Osteoblast (primary cell): ENCODE measurements at places on chromosomes 1 and 21. TPM values are rescaled to one million over a fixed set of nuclear protein-coding genes. Genes with fewer than 3 reads are reported as not detected.

The CFHR3 gene
- total RNA-seq, result 0.36 TPM in 1 of 2 replicates, not detected in the other

GRCh38 chr1:115907092-115907491 lies 66.2 kb upstream of the NHLH2 start:
- H3K4me3 ChIP-seq, result no peak overlapping the region
- no peak overlapping the region for H3K27ac ChIP-seq
- H3K4me1 ChIP-seq, result no peaks in the 10 kb centered on the region
- no peak for DNase-seq
- no peaks in the 10 kb centered on the region for H3K36me3 ChIP-seq

DNA sequence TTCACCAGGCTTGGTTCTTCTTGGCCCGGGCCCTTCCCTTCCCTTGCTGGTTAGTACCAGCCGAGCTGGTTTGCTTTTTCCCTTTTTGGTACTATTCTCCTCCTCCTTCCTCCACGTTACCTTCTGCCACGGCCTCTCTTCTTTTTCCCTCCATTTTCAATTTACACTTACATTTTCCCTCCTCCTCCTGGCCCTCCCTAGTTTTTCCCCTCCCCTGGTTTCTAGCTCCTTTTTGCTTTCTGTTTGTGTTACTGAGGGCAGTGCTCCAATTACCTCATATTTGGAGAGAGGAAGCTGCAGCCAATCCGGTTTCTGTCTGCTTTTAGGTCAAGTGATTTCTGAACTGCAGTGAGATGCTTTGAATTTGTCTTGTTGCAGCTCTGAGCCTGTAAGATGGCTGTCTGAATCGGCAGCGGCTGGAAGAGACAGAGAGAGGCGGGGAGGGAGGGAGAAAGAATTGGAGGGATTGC lies 63.7 kb downstream of the MACF1 start:
- peaks cover 4% of the 10 kb centered on the region for H3K36me3 ChIP-seq
- H3K27ac ChIP-seq, result peak overlapping the region; percentile 68
- peak; percentile 84 for DNase-seq
- H3K4me3 ChIP-seq, result peak overlapping the region; percentile 63

- no peak overlapping the region for H3K4me3 ChIP-seq
- no peak overlapping the region for H3K27ac ChIP-seq
- H3K36me3 ChIP-seq, result no peaks in the 10 kb centered on the region
- H3K4me1 ChIP-seq, result no peaks in the 10 kb centered on the region
- peaks cover 41% of the 10 kb centered on the region for H3K27me3 ChIP-seq
- DNase-seq, result peak; percentile 96
These were observed 8.4 kb upstream of the KCNN3 start for GRCh38 chr1:154878371-154879037.

DNA sequence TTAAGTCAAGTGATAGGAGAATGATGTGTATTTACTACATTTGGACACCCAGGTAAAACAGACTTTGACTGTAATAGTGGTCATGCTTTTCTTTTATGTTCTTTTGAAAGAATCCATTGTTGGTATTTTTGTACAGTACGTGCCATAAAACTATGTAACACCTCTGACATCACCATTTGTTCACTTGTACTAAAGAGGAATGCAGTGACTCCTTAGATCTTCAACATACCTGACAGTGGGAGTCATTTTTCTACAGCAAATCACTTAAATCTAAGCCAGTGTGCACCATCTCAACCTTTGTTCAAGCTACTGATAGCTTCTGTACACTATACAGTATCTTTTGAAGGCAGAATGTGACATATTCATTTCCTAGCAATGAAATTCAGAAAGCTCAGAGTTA lies 6.3 kb upstream of the PLD5 start:
- H3K36me3 ChIP-seq, result no peaks in the 10 kb centered on the region
- no peaks in the 10 kb centered on the region for H3K4me1 ChIP-seq
- H3K27me3 ChIP-seq, result peaks cover 4% of the 10 kb centered on the region
- no peak overlapping the region for H3K27ac ChIP-seq

- DNase-seq, result peak; percentile 65
- H3K27me3 ChIP-seq, result peaks cover 5% of the 10 kb centered on the region
- no peaks in the 10 kb centered on the region for H3K4me1 ChIP-seq
These were observed 15.4 kb downstream of the ACTRT2 start for GRCh38 chr1:3036447-3037280.

GRCh38 chr21:27213303-27213702 lies 246.4 kb upstream of the ADAMTS5 start:
- no peaks in the 10 kb centered on the region for H3K4me1 ChIP-seq
- no peak overlapping the region for H3K27ac ChIP-seq
- H3K4me3 ChIP-seq, result no peak overlapping the region
- no peaks in the 10 kb centered on the region for H3K27me3 ChIP-seq

DNA sequence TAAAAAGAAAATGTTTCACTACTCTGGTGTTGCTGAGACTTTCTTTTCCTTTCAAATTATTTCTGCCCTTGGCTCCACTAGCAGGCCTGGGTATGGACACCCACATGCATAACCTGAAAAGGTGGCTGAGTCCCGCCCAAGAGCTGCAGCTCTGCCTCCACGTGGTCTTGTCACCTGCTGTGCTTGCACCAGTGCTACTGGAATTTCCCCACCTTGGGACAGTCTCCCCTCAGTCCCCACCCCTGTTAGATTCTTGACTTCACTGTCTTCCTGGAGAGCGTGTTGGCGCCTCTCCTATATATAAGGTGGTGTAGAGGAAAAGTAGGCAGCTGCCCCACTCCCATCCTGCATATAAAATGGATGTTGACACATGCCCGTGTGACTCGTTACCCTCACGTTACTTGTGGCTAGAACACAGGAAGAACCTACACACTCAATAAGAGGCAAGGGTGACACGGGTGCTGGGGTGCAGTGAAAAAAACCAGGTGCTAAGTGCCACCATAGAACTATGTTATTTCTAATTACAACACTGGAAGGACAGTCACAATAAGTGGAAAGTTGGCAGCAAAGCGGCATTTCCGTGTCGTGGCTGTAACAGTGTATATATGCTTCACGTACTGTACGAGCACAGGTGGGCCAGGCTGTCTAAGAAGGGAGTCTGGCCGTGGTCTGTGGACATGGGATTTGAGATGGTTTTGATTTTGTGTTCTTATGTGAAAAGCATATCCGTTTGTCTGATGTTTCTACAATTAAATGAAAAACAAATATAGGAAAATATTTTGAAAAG lies 61.0 kb downstream of the POFUT2 start:
- H3K27ac ChIP-seq, result no peak overlapping the region
- peaks cover 24% of the 10 kb centered on the region for H3K4me1 ChIP-seq
- no peaks in the 10 kb centered on the region for H3K36me3 ChIP-seq
- no peak overlapping the region for H3K4me3 ChIP-seq
- H3K27me3 ChIP-seq, result peaks cover 24% of the 10 kb centered on the region
